ENCODE measurements at places on chromosomes 2 and 18. TPM values are rescaled to one million over a fixed set of nuclear protein-coding genes. Genes with fewer than 3 reads are reported as not detected.

- no peak for DNase-seq
Observed at GRCh38 chr2:219078126-219078525, 17.4 kb upstream of the IHH start.

DNA sequence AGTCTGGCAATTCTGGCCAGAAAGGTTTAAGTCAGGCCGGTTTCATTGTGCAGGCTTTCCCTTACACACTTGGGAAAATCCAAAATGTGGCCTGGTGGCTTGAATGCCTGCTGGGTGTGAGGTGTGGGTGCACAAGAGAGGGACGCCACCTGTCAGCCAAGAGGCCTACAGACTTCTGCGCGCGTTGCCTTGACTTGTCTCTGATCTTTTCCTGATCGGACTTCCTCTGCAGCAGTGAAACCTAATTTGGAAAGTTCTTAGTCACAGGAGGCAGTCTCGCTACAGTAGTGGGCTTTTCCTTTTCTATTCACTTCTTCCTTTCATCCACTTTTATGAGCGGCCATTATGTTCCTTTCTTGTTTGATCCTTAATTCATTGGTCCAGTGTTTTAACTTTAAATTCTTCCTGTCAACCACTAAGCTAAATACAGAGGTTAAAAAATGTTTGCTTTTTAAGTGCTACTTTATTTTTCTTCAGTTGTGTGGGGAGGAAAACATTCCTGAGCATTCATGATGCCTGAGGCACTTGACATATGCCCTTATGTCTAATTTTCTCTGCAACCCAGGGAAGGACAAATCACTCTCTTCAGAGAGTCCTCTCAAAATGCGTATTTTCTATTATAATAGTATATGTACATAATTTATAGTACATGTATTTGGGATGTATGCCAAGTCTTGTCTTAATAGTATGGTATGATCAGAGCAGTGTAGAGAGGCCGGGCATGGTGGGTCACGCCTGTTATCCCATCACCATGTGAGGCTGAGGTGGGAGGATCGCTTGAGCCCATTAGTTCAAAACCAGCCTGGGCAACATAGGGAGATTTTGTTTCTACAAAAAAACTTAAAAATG, 128.9 kb downstream of the WDSUB1 start:
- no peak for DNase-seq

DNA sequence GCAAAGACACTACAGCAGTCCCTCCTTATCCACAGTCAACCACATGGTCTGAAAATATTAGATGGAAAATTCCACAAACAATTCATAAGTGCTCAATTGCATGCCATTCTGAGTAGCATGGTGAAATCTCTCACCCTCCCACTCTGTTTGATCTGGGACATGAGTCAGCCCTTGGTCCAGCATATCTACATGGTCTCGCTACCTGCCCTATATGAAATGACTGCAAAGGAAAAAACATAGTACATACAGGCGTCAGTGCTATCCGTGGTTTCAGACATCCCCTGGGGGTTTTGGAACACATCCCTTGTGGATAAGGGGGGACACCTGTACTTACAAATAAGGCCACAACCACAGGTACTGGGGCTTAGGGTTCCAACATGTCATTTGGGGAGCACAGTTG, 73.7 kb downstream of the CABLES1 start:
- DNase-seq = no peak

GRCh38 chr2:212730994-212731393, 192.4 kb upstream of the ERBB4 start:
- no peak for DNase-seq

The CNTNAP5 gene
- not detected for total RNA-seq

The RAB27B gene
- total RNA-seq = 0.99 TPM

The ZAP70 gene
- total RNA-seq = 2.7 TPM
